AG08396 (cell line): ENCODE measurements at places on chromosomes 7 and 10.

DNA sequence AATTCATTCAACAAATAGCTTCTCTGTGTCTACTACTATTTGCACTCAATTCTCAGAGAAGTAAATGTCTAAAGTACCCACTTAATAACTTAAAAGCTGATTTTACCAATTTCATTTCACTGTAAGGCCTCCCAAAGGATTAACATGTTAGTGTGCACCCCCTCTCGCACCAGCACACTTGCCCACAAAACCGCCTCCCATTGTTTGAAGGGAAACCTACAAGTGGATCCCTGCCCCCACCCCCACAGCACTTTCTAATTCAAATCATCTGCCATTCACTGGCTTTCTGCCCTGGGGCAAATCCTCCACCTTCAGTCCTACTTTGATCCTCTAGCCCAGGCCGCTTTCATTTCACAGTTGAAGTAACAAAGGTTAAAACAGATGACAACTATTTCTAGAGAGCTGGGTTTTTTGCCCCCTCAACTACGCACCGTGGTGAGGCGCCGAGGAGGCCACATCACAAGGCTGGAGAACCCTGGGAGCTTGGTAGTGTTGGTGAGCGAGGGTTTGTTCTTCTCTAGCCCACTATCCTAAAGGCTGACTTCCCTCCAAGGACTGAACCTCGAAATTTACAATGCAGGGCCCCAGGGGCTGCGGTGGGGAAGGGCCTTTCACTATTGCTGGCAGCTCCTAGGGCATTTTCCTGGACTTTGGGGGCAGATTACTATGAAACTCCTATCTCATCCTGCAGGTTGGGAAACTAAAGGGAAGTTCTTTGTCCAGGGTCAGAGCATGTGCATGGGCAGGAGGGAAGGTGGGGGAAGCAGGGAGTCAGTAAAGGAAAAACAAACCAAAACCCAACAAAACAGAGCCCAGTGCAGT lies 517.4 kb upstream of the ZMIZ1 start:
- DNase-seq, result no peak

GRCh38 chr7:94612253-94612652 lies 43.7 kb downstream of the SGCE start:
- DNase-seq, result no peak

- peak; percentile 13 for DNase-seq
These were observed 34.9 kb upstream of the STEAP1 start for GRCh38 chr7:90119178-90119971.

DNA sequence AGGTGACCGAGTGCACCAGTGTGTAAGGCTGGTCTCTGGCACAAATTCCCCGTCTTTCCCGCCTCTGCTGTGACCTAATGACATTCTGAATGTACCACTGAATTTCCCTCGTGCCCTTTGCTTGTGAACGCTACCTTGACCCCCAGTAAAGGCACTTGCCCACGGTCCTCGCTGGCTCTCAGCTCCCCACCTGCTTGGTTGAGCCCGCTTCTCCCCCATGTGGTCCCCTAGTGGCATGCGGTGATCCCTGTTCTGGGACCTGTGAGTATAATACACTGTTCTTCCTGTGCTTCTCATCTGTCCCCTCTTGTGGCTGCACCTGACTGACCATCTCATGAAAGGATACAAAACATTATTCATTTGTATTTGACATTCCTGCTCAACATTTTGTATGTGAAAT lies 495.7 kb downstream of the INHBA start:
- no peak for DNase-seq

DNA sequence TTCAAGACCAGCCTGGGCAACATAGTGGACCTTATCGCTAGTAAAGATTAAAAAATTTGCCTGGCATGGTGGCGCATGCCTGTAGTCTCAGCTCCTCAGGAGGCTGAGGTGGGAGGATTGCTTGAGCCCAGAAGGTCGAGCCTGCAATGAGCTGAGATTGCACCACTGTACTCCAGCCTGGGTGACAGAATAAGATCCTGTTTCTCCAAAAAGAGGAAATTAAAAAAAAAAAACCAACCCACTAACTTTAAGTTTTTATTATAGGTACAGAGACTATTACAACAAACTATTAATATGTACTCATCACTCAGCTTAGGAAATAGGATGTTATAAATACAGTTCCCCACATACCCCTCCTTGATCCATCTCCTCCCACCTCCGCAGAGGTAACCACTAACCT lies 30.2 kb downstream of the DHTKD1 start:
- no peak for DNase-seq

- no peak for DNase-seq
These were observed 36.7 kb upstream of the GRID1 start for GRCh38 chr10:86403183-86403797.

DNA sequence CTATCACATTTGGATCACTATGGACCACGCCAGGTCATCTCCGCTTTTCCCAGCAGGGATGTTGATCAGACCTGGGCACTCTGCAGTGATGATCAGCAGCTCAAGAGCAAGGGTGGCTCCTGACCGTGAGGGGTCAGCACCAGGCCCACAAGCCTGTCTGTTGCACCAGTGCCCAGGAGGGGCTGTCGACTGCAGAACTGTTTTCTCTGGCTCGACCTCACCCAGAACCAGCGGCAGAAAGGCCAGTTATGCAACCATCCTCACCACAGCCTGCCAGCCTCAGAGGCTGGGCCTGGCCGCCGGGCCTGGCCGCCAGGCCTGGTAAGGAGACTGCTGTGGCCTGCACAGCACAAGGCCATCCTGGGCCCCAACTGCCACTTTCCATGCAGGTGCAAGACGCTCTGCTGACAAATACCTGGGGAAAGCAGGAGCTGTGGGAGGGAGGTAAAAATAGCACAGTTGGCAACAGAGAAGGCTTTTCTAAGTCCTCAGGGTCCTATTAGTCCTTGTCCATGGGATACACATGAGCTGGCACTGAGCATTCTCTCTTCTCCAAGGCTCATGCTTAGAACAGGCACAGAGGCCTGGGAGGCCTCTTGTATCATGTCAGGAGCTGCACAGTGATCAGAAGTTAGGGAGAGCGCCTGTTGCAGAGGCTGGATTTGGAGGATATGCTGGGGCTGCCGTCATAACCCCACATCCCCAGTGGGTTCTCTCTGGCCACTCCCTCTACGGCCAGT lies 17.5 kb downstream of the KCNMA1 start:
- DNase-seq, result no peak

GRCh38 chr7:44673771-44674170 lies 67.3 kb downstream of the OGDH start:
- no peak for DNase-seq

- DNase-seq, result no peak
These were observed 88.8 kb downstream of the SEMA3C start for GRCh38 chr7:80830010-80830409.

- DNase-seq, result no peak
These were observed 44.9 kb downstream of the FIGNL1 start for GRCh38 chr7:50405221-50405620.

DNA sequence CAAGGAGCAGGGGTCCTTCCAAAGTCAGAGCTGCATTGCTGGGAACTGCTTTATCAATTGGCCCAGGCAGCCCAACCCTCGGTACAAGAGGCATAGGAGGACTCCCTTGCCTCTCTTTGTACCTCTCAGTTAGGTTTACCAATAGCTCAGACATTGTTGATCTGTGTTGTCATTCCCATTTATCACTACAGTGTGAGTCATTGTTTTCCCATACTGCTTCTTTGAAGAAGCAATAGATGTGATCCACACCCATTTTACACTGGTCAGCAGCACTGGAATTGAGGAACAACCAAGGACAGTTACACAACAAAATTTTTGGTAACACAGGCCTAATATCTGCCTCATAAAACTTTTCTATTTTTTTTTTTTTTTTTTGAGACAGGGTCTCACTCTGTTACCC lies 307.2 kb downstream of the SNX13 start:
- DNase-seq, result peak; percentile 9

GRCh38 chr10:43125881-43126731 lies 12.1 kb upstream of the CSGALNACT2 start:
- DNase-seq, result no peak

DNA sequence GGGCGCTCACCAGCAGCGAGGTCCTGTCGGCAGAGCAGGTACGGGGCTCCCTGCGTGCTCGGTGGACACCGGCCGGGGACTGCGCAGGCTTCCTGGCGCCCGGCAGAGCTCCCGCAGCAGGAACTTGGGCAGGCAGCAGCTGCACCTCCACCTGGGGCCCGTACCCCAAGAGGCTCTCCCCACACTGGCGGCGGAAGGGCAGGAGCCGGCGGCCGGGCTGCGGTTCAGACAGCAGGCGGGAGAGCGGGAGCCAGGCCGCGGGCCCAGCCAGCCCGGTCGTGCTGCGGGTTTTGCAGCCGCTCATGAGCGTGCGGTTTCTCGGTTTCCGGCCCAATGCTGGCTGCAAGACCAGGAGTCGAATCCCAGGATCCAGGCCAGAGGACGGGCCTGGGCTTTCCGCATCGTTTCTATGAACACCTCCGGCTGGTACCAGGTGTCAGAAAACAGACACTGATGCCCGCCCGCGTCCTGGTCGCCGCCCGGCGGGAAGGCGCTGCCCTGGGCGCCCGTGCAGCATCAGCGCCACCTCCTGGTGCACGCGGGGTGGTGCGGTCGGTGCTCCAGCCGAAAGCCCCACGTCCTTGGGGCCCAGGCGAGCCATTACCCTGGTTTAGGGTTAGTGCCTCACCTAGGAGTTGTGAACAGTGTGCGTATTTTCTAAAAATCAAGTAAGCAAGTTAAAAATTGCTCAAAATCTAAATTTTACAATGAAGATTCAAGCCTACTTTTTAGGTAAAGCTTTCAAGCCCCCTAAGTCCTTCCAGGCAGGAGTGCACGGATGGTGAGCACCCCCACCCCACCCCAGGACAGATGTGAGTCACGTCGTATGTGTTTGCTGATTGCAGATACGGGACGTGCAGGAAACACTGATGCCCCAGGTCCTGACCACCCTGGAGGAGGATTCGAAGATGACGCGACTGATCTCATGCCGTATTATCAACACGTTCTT lies 47.4 kb upstream of the PRKAR1B start:
- DNase-seq, result peak; percentile 86

DNA sequence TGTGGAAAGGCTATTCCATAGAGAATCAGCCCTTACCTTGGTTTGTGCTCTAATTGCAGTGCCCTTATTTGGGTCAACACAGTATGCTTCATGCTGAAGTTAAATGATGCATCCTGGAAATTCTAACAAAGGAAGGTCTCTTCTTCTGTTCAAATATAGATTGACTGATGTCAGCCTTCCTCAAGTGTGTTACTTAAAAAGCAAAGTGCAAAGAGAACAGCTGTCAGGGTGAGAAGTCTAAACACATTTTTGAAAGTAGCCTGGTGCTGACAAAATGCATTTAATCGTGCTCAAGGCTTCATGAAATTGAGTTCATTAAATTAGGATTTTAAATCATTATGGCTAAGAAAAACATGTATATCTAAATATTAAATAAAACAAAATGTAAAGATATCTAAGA lies 19.5 kb downstream of the AGR2 start:
- no peak for DNase-seq

GRCh38 chr7:135774284-135774683 lies 25.7 kb upstream of the FAM180A start:
- DNase-seq, result peak; percentile 73
